NCI-H510A (cell line): ENCODE measurements at places on chromosomes 5 and 9.

DNA sequence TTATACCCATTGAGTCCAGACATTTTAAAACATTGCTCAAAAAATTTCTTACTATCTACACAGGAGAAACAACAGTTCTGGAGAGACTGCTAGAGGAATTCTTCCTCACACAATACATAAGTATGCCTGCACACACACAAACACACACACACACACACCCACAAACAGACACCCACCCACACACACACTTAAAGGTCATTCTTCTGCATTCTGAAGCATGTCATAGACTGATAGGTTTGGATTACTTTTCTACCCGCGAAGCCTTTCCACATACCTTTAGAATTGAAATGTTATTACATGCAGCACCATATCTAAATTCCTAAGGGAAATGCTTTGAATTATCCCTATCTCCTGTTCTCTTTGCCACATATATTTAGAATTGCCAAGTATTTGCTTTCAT, 80.2 kb downstream of the FAM174A start:
- no peak for DNase-seq

GRCh38 chr5:149019679-149020078, 43.2 kb downstream of the SH3TC2 start:
- no peak for DNase-seq

- no peak for DNase-seq
These were observed 11.2 kb downstream of the LMX1B start for GRCh38 chr9:126624912-126625311.

- no peak for DNase-seq
These were observed 9.3 kb upstream of the COL5A1 start for GRCh38 chr9:134632329-134632728.

- no peak for DNase-seq
These were observed 167.0 kb upstream of the DMRTA1 start for GRCh38 chr9:22279636-22280035.

- no peak for DNase-seq
These were observed 32.2 kb downstream of the PDE6A start for GRCh38 chr5:149912226-149912871.

DNA sequence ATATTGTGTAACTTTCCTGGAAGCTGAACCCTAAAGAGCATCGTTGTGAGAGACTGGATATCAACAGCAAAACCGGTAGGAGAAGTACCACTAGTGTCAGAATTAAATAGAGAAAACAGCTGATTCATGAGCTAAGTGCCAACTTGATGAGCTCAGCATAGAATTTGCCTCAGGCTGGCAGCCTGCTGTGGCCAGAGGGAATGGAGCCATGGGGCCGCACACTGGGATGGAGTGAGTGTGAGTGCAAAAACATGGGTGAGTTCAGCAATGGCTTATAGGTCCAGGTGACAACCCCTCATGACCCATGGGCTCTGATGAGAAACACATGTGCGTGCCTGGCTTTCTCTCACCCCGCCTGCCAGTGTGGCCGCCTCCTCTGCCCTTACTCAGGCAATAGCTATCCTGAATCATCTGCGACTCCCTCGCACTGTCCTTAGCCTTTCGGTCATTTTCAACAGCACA, 25.4 kb downstream of the ADAMTS16 start:
- DNase-seq, result no peak

GRCh38 chr5:174223355-174223754, 177.8 kb downstream of the NSG2 start:
- no peak for DNase-seq

GRCh38 chr9:27535701-27536118, 6.1 kb upstream of the MOB3B start:
- no peak for DNase-seq

DNA sequence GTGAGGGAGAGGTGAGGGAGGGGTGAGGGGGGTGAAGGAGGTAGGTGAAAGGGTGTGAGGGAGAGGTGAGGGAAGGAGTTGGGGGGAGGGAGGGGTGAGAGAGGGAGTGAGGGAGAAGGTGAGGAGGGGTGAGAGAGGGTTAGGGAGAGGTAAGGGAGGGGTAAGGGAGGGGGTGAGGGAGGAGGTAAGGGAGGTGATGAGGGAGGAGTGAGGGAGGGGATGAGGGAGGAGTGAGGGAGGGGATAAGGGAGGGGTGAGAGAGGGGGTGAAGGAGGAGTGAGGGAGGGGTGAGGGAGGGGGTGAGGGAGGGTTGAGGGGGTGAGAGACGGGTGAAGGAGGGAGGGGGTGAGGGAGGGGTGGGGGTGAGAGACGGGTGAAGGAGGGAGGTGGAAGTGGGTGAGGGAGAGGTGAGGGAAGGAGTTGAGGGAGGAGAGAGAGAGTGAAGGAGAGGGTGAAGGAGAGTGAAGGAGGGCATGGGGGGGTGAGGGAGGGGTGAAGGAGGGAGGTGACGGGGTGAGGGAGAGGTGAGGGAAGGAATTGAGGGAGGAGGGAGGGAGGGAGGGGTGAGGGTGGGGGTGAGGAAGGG, 18.5 kb downstream of the NINJ1 start:
- DNase-seq, result no peak

GRCh38 chr9:120396418-120396817, 183.5 kb downstream of the CDK5RAP2 start:
- DNase-seq, result no peak

DNA sequence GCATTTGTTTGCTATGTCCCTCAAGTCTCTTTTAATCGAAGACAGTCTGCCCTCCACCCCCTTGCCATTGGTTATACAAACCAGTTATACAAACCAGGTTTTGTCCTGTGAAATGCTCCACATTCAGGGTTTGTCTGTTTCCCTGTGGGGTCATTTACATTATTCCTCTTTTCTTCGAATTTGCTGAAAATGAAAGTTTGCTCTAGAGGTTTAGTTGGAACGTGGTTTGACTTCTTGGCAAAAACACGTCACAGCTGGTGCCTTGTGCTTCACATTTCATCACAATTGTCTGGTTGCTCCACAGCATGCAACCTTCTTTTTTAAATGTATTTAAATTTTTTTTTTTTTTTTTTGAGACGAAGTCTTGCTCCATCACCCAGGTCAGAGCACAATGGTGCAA, 4.2 kb upstream of the HAVCR2 start:
- no peak for DNase-seq

- DNase-seq, result no peak
These were observed 6.2 kb downstream of the MLANA start for GRCh38 chr9:5896863-5897262.

- no peak for DNase-seq
These were observed 198.6 kb upstream of the HMHB1 start for GRCh38 chr5:143613329-143613728.

DNA sequence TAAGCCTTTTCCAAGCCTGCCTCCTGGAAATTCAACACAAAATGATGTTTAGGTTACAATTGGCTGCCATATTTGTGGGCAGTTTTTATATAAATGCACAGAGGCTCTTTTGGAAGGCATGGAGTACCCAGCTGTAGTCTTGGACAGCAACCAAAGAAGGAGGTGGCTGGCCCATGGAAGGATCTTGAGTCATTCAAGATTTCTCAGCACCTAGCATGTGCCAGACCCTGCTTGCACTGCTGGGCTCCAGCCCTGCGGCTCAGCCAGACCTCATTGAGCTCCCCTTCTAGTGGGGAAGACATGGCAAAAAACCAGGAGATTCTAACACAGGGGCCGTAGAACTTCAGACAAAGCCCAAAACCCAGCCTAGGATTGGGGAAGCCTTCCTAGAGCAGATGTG, 22.1 kb downstream of the JADE2 start:
- DNase-seq, result no peak

GRCh38 chr9:80382211-80382891, 810.6 kb downstream of the TLE4 start:
- no peak for DNase-seq

- no peak for DNase-seq
These were observed 167.8 kb upstream of the CCNG1 start for GRCh38 chr5:163269624-163270023.

DNA sequence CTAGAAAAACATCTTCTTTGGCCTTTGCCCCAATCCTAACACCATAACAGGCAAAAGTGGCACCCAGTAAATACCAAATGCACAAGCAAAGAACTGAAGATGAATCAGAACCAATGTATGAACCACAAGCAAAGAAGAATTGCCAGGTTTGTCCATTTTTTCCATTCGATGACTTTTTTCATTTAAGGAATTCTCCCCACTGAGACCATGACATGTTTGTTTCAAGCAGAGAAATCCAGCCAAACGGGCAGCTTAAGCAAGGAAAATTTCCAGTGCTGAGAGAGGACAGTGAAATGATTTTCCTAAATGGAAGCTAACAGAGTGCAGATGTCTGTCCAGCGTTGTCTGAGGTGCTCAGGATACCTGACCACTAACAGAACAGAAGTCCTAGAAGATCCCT, 203.7 kb downstream of the ADAMTS12 start:
- DNase-seq, result no peak

- no peak for DNase-seq
These were observed 1.1 kb upstream of the TRIM41 start for GRCh38 chr5:181221792-181222629.

DNA sequence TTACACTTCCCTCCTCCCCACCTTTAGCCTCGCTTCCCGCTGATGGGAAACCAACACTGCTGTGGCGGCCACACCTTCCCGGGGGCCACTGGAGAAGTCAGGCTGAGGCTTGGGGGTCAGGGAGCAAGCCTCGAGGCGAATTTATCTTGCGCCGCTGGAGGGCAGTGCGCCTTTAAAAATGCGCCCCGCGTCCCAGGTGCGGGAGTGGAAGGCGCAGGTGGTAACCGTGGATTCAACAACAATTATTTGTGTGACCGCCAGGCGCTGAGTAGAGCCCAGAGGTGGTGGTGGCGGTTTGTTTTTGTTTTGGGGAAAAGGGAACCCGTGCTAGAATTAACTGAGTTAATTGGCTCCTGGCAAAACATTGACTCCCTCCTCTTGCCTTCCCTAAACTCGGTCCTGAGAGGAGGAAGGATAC, 1.1 kb downstream of the CFAP77 start:
- DNase-seq, result peak; percentile 77

DNA sequence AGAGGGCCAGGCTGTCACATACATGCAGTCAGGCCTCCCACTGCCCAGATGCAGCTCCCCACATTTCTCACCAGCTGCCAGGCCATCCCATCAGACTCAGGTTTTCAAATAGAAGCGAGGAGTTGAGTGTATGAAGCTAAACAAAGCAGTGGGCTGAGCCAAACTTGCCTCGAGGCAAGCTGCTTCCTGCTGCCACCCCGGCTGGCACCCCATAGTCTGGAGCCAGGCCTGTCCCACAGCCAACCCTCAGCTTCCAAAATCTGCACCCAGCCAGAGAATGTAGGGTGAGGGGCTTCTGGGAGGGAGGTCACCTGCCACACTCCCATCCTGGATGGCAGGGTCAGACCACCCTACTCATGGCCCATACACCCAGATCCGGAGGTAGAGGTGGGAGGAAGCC, 22.3 kb upstream of the ALDH1B1 start:
- no peak for DNase-seq

DNA sequence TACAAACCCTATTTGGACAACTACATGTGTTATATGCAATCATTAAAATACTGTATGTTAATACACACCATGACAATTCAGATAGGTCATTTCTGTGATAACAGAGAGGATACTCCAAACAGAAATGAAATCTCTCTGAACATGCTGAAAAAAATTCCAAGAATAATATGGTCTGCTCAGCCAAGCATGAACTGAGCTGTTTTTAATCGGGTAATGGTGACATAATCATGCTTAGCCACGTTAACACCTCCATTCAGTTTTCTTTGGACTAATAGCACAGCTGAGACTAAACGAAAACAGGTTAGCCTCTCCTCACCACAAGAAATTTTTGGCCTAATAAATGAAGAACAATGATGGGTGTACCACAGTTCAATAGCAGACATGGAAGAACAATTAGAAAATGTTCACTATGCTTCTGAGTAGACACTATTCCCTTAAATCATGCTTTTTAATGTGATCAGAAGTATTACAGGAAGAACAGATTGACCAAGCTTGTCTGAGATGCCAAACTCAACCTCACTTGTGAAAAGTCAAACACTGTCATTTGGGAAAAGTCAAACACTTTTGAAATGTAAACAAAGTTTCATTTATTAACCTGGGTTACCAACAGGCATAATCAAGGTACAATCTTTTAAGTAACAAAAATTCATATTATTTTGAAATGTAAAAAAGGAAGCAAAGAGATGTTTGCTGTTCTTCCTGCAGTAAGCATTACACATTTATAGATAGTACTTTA, 19.4 kb downstream of the RAB14 start:
- no peak for DNase-seq

DNA sequence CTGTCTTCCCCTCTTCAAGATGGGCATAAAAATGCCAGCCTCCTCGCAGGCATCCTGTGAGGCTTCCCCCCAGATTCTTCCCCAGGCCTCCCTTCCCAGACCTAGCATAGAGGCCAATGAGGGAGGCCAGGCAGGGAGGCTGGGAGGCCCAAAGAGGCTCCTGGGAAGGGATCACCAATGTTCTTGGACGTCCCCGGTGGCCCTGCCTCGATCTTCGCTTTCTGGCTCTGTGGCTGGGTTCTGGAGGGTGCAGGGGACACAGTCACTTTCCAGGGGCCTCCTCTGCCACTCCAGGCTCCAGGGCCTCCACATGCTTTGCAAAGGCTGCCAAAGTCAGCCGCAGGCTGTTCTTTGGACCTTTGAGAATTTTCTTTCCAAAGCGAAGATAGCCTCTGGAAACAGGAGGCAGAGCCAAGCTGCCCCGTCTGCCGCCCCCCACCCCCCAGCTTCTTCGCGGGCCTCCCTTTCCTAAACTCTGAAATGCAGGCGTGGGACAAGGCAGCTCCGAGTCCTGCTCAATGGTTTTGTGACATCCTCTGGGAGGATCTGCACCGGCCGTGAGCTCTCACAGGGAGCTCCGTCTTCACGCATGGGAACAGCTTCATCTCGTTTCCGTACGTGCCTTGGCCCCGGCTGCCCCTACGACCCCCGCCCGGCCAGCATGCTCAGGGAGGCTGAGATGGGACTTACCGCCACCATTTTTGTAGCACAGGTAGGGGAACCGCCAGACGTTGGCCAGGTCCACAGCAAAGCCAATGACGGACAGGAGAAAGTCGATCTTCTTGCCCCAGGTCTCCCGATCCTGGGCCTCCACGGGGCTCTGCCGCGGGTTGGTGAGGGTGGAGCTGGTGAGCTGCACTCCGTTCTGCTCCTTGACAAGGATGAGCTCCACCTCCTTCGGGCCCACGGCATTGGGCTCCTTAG, 2.8 kb downstream of the SLC6A3 start:
- no peak for DNase-seq

GRCh38 chr9:5764130-5764868, 68.6 kb downstream of the ERMP1 start:
- DNase-seq, result no peak

GRCh38 chr5:115553082-115553481, 8.5 kb upstream of the FEM1C start:
- DNase-seq, result no peak

DNA sequence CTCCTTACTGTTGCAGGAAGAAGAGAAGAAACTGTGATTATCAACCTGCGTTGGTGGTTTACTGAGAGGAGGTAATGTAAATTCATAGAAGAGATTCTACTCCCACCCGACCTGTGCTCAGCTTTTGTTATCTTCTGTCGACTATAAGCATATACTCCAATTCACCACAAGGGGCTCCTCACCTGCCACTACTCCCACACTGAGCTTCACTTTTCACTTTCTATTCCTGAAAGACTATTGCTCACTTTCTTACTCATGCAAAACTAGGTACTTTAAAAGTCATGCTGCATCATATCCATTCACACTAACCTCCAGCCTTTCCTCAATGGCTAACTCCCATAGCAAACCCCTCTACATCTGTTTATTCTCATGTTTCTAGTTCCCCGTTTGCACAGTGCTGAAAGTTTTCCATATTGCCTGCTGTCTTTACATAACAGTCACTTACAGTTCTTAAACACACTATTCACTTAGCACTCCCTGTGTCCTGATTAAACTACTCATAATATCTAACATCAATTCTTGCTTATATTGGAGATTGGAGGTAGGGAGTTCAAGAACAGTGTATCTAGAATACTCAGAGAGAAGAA, 1062.6 kb downstream of the NR2F1-AS1 start:
- no peak for DNase-seq
